Fibroblast of mammary gland (primary cell): ENCODE measurements at places on chromosomes 5 and 9.
A peak's percentile ranks its signal among the peaks of the same experiment; 100 is the strongest.

DNA sequence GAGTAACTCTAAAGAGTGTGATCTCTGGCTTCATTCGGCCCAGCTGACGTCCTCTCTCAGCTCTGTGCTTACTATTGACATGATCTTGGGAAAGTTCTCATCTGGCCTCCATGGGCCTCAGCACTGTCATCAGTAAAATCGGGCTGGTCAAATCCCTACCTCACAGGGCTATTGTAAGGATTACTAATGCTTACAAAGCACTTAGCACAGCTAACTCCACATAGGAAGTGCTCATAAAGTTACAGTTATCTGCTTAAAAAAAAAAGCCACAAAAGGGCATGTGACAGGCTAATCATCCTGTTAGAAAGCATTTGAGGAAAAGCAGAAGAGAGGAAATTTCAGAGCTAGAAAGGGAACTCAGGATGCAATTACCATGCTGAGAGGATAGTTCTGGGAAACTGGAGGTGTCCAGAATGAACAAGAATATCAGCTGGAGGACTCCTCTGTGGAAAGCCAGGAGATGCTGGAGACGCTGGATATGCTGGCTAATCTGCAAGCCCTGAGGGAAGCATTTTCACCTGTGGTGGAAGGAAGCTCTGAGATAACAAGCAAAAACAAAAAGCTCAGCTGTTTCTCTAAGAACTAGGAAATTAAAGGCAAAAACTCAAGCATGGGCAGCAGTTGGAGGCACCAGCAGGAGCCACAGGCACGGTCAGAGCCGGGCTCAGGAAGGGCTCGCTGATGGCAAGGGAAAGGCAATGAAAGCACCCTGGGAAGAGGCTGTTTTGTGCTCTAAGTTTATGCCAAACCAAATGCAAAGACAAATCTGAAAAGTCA is 4.4 kb upstream of the BHMT start:
- peak; percentile 32 for DNase-seq

GRCh38 chr9:18739641-18740318 is 265.8 kb downstream of the ADAMTSL1 start:
- DNase-seq, result no peak

GRCh38 chr9:19161257-19162025 is 34.1 kb upstream of the PLIN2 start:
- peak; percentile 99 for DNase-seq

- peak; percentile 41 for DNase-seq
Measured at GRCh38 chr9:76534026-76534425, 75.0 kb downstream of the GCNT1 start.

- DNase-seq, result no peak
Measured at GRCh38 chr5:14187660-14188059, 44.5 kb downstream of the TRIO start.

DNA sequence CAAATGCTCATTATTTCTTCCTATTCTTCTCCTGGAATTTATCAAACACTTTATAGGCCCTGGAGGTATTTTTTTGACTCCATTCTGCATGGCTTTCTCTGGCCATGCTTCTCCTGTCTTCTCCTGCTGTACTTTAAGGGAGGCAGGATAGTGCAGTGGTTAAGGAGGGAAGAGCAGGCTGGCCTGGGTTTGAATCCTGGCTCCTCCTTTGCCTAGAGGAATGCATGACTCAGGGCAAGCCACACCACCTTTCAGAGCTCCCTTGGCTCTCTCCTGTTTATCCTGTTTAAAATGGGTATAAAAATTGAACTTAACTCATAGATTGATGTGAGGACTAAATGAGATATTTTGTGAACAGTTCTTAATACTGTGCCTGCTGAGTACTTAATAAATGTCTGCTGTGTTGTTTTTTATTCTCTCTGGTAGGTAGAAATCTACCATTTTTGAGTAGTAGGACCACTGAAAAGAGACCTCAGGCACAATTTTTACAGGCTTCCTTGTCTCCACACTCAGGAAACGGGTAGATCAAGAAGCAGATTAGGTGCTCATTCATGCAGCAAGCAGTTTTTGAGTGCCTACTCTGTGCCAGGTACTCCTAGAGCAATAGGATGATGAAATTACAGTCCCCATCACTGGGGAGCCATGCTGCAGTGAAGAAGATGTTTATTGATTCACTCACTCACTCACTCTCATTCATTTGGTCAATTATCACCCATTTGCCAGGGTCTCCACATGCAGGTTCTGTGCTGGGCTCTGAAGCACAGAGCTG is 32.7 kb upstream of the ARAP3 start:
- DNase-seq, result no peak

DNA sequence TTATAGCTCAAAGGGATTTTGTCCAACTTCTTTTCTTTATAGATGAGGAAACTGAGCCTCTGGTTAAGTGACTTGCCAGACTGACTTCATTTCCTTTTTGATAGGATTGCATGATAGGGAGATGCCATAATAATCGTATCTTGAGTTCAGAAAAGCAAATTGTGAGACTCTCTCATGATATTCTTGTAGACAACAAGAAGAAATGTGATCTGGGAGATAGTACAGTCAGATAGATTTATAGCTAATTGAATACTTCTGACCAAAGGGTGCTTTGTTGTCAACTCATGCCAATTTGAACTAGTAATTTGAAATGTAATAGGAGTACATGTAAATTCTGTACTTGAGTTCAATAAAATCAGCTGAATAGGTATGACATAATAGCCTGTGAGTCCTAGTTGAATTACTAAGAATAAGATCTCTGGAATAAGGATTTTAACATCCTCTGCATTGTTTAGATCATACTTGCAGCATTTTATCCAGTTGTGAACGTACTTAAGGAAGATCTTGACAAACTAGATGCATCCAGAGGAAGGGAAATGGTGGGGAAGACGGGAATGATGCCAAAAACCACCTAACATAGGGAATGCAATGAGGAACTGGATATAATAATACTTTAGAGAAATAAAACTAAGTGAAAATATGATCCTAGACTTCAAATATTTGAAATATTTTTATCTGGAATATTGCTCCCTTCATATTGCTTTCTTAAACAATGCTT is 25.5 kb downstream of the CWC27 start:
- no peak for DNase-seq

- no peak for DNase-seq
Measured at GRCh38 chr5:44783634-44784315, 25.0 kb upstream of the MRPS30 start.

DNA sequence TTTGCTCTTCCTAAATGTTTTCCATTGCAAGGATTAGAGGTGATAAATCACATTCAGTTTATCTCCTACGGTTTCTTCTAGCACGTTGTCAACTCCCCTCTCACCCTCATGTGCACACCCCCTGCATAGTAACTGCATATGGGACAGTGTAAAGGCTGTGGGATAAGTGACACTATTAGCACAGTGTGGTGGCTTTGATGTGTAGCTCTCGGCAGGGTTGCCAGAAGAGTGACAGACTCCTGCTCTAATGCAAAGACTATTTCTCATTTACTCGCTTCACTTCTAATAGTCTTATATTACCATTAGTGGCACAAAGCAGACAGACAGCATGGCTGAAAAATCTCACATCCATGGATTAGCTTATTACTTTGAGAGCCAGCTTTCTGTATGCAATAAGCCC is 454.6 kb downstream of the CETN3 start:
- DNase-seq, result no peak

- DNase-seq, result peak; percentile 41
Measured at GRCh38 chr9:134858051-134858841, 22.4 kb upstream of the FCN2 start.

GRCh38 chr5:177473443-177474001 is at the start of gene DBN1:
TSS of gene DBN1 (minus strand) at chr5:177473634. CDS start at chr5:177473521, 113 bp downstream.
- DNase-seq, result peak; percentile 28

- DNase-seq, result no peak
Measured at GRCh38 chr9:32442433-32442832, 58.0 kb downstream of the ACO1 start.

DNA sequence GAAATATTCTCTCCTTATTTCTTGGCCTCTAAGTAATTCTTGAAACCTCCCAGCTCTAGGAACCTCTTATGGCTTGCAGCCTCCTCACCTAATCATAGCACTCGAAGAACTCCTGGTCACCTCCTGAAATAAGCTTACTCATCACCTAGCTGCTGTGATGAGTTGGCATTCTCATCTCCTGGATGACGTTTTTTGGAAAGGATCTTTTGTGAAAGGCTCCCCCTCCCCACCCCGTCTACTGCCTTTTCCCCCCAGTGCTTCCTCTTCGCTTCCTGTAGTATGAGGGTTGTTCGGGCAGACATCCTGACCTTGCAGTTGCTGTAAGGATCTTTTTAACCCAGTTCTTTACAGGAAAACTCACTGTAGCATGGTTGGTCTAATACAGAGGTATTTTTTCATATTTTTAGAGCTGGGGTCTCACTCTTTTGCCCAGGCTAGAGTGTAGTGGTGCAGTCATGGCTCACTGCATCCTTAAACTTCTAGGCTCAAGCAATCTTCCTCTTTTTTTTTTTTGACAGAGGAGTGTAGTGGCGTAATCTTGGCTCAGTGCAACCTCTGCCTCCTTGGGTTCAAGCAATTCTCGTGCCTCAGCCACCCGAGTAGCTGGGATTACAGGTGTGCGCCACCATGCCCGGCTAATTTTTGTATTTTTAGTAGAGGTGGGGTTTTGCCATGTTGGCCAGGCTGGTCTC is 41.8 kb downstream of the ARHGAP26 start:
- DNase-seq, result no peak

GRCh38 chr5:146890731-146891440 is 12.3 kb upstream of the PPP2R2B start:
- DNase-seq, result peak; percentile 12

DNA sequence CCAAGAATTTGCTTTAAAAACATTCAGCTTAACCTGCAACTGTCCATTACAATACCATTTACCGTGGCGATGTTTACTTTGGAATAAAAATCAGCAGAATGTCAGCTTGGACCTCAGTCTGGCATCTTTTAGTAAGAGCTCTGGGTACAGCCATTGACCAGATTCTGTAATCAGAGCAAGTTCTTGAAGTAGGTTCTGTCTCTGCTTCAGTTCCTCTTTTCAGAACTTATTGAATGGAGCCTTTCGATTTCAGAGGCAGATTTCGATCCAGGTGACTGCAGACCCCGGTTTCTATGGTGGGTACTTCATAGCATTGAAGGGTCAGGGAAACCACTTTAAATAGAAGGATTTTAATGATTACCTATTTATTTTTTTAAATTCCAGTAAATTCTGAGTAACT is 53.4 kb upstream of the SV2C start:
- DNase-seq, result no peak

DNA sequence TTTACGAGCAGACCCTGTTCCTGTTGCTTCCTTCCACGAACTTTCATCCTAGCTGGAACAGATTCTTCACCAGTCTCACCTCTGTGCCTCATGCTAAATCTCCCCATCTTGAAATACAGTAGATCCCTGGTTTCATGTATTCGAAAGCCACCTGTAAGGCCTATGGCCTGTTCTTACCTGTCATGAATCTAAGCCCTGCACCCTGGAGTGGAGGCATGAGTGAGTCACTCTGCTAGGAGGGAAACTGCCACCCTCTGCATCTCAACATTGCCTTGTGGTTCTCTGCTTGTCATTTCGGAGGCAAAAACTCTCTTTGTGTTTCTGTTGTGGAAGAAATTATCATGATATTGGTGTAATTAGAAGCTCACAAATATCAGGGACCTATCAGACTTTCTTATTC is 320.0 kb downstream of the ENC1 start:
- no peak for DNase-seq

- DNase-seq, result no peak
Measured at GRCh38 chr9:113156880-113157279, 6.1 kb downstream of the SLC31A2 start.

GRCh38 chr5:67552773-67553172 is 356.2 kb upstream of the CD180 start:
- no peak for DNase-seq

DNA sequence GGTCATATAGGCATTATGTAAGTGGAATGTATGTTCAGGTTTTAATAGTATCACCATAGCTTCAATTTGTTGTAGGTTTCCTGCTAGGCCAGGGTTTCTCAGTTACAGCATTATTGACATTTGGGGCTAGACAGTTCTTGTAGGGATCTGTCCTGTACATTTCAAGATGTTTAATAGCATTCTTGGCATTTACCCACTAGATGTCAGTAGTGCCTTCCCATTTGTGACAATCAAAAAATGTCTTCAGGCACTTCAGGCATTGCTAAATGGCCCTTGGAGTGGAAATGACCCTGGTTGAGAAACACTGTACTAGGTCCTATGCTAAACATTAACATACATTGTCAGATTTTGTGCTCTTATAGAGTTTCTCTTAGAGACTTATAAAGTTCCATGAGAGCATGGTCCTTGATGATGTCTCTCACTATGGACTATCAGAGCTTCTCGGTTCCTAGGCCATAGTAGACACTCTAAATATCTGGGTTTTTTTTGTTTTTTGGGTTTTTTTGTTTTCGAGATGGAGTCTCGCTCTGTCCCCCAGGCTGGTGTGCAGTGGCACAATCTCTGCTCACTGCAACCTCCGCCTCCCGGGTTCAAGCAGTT is 1.4 kb downstream of the KIF20A start:
- peak; percentile 70 for DNase-seq

DNA sequence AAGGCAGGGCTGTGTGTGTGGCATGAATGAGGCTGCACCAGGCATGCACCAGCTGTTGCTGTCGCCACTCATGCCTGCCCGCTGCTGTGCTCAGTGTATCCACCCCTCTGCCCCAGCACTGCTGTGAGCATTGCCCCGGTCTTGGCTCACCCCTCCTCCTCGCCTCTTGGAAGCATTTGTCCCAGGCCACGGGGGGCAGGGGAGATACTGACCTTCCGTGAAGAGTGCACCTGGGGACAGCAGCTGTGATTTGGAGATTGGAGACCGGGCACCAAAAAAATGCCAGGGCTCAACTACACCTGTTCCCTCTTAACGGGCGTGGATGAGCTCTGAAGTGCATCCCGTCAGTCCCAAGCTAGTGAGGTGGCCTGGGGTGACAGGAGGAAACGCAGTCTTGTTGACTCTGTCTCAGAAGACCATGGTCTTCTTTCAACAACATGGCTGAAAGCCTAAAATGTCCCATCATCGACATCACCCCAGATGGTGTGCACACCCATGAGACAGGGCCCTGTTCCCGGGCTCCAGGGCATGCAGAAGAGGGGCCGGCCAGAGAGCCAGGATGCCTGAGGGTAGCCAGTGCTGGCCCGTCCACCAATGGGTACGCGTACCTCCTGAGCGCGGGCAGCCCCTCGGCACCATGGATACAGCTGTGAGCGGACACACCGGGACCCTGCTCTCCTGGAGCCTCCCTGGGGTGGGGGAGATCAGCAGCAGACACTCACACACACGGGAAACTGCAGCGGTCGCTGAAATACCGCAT is 115.8 kb downstream of the COL5A1 start:
- no peak for DNase-seq

DNA sequence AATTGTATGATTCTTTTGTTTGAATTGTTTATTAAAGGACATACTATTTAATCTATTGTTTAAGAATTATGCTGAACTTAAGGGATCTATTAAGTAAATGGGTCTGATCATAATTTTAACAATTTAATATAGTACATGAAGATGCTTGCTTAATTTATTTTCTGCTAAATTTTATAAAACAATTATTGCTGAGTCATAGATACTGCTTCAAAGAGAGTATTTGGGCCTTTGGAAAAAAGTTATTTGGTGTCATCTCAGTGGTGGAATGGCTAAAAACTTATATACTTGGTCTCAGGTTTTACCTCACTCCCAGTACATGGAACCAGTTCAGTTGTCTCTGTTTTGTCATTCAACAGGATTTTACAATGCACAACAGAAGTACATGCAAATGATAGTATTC is 145.3 kb downstream of the CDH9 start:
- DNase-seq, result no peak

- DNase-seq, result no peak
Measured at GRCh38 chr5:160545832-160546231, 124.2 kb downstream of the PTTG1 start.

- DNase-seq, result no peak
Measured at GRCh38 chr9:94851467-94851866, 125.0 kb downstream of the AOPEP start.

GRCh38 chr9:114227288-114228015 is 72.1 kb downstream of the COL27A1 start:
- DNase-seq, result no peak
